ENCODE measurements at places on chromosomes 7 and 10.

- no peak for DNase-seq
Observed at GRCh38 chr10:30537586-30537985, 92.0 kb downstream of the LYZL2 start.

DNA sequence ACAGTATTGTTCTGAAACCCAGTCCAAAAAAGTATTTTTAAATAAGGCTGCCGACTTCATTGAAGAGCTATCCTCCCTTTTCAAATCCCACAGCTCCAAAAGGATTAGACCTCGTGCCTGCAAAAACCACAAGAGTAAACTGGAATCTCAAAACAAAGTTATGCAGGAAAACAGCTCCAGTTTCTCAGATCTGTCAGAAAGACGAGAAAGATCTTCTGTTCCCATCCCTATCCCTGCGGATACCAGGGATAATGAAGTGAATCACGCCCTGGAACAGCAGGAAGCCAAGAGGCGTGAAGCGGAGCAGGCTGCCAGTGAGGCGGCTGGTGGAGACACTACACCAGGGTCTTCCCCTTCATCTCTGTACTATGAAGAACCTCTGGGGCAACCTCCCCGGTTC, 12.6 kb downstream of the MYPN start:
- DNase-seq, result no peak

GRCh38 chr7:98024075-98024474, 34.1 kb upstream of the OCM2 start:
- DNase-seq, result no peak

DNA sequence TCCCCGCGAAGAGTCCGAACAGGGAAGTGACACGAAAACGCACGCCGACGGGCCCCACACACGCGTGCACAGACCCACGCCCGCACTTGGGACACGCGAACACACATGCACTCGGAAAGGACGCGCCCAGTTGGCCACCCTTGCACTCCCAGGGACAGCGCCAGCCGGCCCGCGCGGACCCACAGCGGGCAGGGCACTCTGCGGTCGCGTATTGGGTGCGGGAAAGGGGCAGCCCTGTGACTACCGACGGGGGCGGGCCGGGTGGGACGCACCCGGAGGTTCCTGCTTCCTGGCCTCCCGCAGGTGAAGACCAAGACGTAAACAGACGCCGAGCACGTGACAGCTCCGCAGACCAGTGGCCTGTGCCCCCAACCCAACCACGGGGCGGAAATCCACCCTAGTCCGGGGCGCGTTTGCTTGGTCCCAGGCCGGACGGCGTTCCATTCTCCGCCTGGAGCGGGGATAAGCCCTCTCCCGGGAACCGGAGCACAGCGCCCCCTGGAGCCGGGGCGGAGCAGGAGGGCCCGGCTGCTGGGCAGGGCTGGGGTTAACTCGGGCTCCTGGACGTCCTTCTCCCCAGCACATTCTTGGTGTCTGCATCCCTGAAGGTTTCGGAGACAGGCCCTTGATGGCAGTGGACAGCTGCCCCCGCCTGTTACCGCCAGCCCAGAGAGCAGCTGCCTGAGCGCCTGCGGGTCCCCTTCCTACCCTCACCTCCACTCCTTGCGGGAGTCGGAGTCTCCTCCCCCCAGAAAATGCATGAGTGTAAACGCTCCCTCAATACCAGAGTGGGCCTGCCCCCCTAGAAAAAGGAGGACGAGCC, 2.0 kb upstream of the LZTS2 start:
- DNase-seq, result peak; percentile 62

DNA sequence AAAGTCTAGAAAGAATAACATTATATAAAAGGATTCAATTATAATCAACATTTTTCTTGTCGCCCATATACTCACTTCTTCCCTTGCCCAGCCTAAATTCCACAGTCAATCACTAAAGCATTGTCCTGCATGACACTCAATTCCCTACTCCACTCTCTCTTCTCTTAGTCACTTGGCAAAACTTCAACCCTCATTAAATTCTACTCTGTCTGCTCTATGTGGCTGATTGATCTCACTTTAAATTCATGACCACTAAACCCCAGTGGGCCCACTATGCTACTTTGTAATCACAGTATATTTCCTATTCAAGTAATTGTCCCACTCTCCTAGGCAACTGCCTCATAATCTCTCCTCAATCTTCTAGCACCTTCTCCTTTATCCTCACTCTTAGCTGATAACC, 54.1 kb downstream of the MTERF1 start:
- no peak for DNase-seq

GRCh38 chr7:12287901-12288300, 76.8 kb downstream of the TMEM106B start:
- no peak for DNase-seq

- DNase-seq, result no peak
Observed at GRCh38 chr10:57959318-57960006, 308.2 kb downstream of the IPMK start.

DNA sequence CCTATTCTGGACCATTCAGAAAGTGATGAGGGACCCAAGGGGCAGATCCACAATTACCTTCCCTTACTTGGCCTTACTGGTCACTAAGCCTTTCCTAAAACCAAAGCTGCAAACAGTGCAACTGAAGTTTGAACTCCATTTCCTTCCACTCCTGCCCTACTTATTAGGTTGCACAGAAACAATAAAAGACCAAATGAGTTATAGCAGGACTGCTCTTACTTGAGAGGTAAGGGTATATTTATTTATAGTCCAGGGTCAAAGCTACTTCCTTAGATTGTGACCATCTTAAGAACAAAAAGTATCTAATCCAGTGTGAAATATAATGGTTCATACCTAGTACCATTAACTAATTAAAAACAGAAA, 27.0 kb downstream of the CDK6 start:
- DNase-seq, result no peak

- DNase-seq, result no peak
Observed at GRCh38 chr7:8113184-8113583, 144.6 kb downstream of the GLCCI1 start.

GRCh38 chr7:148390381-148390780, 200.2 kb upstream of the C7orf33 start:
- DNase-seq, result no peak

- no peak for DNase-seq
Observed at GRCh38 chr10:72322280-72323058, 32.2 kb downstream of the DNAJB12 start.

DNA sequence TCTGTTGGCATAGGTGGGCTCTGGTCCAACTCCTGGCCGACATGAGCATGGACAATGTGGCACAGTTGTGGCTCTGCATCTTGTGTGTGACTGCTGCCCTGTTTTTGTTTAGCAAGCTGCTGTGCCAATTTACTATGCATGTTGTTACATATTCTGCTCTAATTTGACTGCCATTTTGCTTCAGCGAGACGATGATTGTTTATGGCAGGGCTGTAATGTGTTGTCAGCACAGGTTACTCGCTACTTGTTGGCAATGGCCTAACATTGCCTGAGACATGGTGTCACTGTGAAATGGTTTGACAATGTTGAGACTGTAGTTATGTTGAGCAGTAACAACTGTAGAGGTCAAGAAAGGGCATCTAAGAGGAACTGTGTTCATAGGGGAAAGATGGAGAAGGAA, 659.6 kb downstream of the AUTS2 start:
- no peak for DNase-seq

DNA sequence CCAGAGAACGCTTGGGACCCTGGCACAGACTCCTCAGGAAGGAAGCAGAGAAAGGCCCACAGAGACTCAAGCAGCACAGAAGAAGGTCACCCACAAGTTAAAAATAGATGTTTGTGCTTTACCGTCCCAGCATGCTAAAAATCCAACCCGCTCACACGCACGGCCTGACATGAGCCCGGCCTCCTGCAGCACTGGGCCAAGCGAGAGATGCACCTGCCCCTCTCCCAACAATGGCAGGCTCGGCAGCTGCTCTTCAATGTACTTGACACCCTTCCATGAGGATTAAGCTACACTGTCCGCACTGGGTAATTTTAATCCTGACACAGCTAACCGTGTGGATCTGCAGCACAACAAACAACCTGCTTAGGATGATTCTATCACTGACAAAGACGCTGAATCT, 9.3 kb downstream of the DIP2C start:
- DNase-seq, result peak; percentile 9

- no peak for DNase-seq
Observed at GRCh38 chr10:67280405-67280804, 354.6 kb downstream of the LRRTM3 start.

DNA sequence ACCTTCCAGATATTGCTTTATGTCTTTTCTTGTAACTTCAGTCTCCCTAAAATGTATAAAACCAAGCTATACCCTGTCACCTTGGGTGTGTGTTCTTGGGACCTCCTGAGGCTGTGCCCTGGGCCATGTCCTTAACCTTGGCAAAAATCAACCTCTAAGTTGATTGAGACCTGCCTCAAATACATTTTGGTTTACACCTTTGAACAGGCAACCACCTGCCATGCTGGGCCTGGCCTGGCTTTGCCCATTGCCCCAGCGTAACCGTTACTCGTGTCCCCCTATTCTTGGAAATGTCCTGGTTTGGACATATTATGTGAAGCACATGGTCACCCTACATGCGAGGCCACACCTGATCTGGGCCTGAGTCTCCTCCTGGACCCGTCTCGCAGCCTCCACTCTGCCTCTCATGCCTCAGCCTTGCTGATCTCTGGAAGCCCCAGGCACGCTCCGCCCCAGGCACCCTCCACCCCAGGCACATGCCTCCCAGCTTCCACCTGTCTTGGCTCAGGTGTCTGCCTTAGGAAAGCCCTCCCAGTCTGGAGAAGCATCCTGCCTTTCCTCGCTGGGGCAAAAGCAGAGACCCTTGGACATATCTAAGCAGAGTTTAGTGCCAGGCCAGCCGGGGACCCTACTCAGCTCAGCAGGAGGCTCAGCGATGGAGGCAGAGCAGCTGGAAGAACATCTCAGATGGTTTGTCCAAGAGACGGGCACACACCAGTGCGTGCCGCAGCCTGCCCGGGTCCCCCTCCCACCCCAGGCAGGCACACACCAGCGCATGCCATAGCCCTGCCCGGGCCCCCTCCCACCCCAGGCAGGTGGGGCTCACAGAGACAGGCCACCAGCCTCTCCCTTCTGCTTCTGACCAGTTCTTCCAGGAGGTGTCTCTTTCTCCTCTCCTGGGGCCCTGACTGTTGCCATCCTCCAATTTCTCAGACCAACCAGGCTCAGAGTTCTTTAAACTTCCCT, 4.0 kb upstream of the VIPR2 start:
- no peak for DNase-seq

DNA sequence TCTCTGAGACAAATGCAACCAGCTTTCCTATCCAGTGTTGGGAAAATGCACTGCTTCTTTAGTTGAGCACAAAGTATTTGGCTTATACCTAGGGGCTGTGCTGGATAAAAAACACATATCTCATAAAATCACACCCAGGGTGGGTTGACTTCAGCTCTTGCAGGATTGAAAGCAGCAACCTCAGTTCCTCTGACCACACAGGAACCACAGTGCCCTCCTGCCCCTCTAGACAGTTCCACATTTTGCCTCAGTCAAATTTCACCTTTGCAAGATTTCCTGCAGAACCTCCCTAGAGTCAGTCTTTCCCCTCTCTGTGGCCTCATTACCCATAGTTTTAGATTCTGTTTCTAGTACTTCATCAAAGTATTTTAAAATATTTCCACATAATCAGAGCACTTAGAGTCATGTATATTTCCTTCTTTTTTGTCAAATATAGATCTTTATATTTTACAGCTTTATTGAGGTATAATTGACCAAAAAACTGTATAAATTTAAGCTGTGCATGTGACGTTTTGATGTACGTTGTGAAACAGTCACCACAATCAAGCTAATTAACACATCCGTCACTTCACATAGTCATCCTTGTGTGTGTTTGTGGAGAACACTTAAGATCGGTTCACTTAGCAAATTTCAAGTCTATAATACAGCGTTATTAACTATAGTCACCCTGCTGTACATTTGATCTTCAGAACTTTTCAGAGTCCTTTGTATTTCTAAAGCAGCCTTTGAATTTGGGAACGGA, 37.0 kb upstream of the EGR2 start:
- DNase-seq, result no peak

GRCh38 chr10:90328896-90329295, 528.9 kb downstream of the HTR7 start:
- DNase-seq, result no peak

DNA sequence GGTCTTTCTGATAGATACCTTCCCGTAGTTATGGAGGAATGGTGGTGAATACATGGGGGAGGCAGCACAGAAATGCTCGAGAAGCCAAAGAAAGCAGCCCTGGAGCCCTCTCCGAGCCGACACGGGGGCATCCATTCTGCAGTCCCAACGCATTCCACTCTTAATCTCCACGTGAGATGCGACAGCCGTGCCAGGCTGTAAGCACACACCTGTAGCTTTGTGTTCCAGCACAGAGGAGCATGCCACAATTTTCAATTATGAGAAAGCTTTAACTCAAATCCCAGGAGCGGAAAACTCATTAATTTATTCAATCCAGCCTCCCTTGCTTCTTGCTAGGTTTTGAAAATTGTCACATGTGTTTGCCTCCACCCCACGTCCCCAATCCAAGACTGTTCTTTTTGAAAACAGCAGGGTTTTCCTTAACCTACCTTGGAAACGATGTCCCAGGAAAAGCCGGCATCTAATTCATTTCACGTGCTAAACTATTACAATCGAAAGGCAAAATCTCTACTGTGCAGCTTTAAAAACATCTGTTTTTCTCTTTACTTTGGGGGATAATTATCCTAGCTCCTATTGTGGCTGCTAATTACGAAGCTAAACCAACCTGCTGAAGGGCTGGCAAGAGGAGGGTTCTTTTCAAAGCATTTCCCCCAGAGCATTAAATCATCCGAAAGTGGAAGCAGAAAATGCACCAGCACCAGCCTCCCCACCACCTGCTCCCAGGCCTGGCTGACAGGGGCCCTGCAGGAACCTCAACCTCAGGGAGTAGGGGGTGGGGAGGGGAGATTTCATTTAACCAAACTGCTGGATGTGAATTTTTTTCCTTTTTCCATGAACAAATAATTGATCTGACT, 56.0 kb upstream of the CHST15 start:
- peak; percentile 84 for DNase-seq

DNA sequence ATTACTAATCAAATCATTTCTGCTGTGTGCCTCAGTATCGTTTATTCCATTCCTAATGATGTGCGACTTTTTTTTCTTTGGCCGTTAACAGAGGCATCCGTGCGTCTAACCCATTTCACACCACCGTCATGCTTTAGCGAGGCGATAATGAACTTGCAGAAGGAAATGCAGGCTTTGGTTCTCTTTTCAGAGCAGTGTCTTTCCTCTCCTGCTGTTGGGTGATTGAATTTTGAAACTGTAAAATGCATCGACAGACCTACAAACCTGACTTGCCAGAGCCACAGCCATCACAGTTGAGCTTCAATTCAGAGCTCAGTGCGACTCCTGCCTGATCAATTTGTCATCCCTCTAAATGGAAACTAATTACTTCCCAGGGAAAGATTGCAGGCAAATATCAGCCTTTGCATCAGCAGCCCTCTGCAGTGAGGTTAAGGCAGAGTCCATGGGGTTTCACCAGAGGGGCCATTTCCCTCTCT, 486.0 kb upstream of the GALNT17 start:
- DNase-seq, result no peak
